Osteoblast (primary cell): ENCODE measurements at places on chromosomes 12 and 14. TPM values are rescaled to one million over a fixed set of nuclear protein-coding genes. Genes with fewer than 3 reads are reported as not detected.

TAS2R20 gene
- 5.3 and 5.4 TPM in 2 replicates for total RNA-seq

- peak; percentile 74 for DNase-seq
Measured at GRCh38 chr14:99724939-99725773, 41.1 kb downstream of the CYP46A1 start.

KCNK13 gene
- total RNA-seq = not detected in 2 replicates

GPD1 gene
- total RNA-seq = under 0.01 TPM in 1 of 2 replicates, not detected in the other

- DNase-seq = no peak
Measured at GRCh38 chr12:76880519-76881023, 1.8 kb upstream of the CSRP2 start.

GRCh38 chr12:111108726-111109125 is 188.3 kb upstream of the MYL2 start:
- no peak for DNase-seq

GRCh38 chr12:67732857-67733256 is 84.3 kb downstream of the DYRK2 start:
- no peak for DNase-seq

DNA sequence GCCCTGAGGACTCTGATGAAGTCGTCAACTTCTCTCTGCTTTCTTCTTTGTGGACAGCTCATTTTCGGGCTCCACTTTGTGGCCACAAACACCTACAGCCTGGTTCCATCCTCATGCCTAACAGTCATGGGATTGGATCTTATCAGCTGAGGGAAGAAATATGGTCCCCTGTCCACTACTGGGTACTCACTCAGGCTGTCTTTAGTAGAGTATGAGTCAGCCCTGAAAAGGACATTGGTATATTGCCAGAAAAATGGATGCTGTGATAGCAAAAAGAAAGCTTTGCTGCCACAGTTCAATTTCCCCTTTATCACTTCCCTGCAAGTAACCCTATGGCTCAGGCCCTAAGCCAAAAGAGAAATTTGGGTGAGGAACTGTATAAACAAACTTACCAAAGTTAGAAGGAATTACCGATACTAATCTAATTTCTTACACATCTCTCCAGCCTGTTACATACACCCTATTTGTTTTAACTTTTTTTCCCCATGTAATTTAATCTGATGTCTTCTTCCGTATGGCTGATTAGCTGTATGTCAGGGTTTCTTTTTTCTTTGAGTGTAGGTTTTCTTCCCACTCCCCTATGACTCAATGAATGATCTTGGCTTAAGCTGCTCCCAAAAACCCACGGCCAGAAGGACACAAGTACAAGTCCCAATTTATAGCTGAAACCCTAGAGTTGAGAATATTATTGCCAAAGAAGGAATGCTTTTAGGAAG is 29.1 kb downstream of the MTHFD1 start:
- DNase-seq = peak; percentile 88

DNA sequence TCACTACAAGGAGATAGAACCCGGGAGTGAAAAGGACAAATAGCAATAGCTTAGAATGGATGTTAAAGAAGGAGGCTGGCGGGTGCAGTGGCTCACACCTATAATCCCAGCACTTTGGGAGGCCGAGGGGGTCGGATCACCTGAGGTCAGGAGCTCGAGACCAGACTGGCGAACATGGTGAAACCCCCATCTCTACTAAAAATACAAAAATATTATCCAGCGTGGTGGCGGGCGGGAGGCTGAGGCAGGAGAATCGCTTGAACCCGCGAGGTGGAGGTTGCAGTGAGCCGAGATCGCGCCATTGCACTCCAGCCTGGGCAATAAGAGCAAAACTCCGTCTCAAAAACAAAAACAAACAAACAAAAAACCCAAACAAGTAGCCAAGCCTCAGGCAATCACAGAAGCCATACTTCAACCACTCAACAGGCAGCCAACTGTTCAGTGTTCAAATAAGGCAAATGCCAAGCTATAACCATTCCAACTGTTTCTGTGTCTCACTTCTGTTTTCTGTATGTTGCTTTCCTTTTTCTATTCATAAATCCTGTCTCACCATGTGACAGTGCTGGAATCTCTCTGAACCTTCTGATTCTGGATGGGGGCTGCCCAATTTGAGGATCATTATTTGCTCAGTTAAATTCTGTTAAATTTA is 3.9 kb upstream of the SPTLC2 start:
- no peak for DNase-seq

ARHGAP5 gene
- 85.7 and 88.7 TPM in 2 replicates for total RNA-seq

DNA sequence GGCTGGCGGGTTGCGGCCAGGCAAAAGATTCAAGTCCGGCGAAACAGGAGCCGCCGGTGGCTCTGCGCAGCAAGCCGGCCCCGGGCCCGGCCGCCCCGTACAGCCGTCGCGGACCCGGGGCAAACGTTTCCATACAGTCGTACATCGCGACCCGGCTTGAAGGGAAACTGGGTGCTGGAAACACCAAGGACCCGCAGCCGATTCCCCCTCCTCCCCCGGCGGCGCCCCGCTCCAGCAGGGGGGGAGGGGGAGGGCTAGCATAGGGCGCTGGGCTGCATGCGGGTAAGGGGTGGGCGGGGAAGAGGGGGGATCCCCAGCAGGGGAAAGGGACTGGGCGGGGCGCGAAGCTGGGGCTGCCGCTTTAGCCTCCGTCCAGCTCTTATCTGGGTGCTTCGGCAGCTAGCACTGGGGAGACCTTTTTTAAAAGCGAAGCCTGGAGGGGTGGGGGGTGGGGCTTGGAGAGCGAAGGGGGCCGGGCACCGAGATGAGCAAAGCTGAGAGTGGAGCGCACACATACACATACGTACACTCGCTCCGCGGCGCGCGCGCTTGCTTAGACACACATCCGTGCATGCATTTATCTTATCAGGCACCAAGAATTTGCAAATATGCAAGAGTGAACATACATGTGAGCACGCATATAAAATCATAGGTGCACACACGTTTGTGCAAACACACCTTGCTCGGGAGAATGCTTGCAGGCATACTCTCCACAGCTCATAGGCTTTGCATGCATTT is 11.9 kb downstream of the RARG start:
- DNase-seq = peak; percentile 98

DNA sequence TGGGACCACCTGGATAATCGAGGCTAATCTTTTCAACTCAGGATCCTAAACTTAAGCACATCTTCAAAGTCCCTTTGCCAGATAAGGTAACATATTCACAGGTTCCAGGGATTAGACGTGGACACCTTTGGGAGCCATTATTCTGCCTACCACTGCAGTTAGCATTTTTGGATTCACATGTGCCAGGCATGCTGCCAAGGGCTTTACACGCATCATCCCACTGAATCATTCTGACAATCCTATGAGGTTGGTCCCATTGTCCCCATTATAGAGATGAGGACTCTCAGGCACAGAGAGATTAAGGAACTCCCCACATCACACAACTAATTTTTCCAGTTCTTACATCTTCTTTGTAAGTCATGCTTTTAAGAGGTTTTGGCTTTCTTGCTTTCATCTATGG is 34.5 kb downstream of the RTN1 start:
- no peak for DNase-seq

DNA sequence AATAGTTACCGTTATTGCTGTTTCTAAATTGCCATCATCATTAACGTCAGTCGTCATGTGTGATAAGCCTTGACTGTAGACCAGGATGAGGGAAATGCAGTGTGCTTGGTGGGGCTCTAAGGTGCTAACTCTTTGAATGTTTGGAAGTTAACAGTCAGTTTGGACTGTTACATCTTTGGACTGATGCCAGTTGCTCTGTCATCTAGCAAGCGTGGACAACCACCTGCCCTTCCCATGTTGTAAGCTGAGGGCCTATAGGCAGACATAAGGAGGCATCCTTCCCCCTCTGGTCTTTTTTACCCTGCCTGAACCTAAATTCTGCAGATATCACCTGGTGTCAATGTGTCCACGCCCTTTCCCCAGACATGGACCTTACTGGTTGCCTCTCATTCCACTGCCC is 94.4 kb downstream of the PPP2R5C start:
- DNase-seq = no peak

GRCh38 chr12:6765634-6766581 is at the start of gene PTMS:
TSS of gene PTMS (plus strand) at chr12:6766363. CDS start at chr12:6766706, 343 bp downstream.
- DNase-seq = peak; percentile 98

DLK1 gene
- not detected in 2 replicates for total RNA-seq

DNA sequence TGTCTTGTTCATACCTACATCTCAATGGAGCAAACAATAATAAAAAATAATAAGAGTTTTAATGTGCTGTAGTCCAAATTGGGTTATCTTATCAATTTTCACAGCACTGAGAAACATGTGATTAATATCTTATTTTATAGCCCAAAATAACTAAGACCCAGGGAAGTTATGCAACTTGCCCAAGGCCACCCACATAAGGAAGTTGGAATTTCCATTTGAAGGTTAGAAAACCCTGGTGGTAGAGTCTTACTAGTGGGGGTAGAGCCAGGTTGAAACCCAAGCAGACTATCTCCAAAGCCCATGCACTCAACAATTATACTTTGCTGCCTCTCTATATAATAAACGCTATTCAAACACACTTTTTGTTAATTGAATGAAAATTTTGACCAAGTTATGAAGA is 270.0 kb upstream of the CAND1 start:
- no peak for DNase-seq

TAS2R43 gene
- total RNA-seq = 5.0 TPM in 1 of 2 replicates, not detected in the other

DNA sequence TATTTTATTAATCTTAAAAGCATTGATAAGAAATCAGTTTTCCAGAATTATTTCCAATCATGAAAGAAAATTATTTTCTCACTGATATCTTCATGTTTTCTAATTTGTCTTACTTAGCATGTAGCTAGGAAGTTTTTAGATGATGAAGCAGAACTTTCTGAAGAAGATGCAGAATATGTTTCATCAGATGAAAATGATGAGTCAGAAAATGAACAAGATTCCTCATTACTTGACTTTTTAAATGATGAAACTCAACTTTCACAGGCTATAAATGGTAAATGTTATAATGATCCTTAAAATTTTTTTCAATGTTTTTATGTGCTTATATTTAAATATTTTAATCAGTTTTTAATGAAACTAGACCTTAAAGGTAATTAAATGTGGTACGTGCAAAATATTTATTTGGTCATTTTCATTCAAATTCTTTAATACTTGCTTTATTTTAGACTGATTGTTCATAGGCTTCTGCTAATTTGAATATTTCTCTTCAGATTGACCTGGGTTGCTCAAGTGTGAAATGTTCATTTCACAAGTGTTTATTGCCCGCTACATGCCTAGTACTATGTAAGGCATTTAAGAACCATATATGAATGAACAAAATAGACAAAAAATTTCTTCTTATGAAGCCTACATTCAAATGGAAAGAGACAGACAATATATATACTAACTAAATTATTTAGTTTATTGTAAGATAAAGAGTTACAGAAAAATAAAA is 49.5 kb downstream of the FANCM start:
- no peak for DNase-seq

DNA sequence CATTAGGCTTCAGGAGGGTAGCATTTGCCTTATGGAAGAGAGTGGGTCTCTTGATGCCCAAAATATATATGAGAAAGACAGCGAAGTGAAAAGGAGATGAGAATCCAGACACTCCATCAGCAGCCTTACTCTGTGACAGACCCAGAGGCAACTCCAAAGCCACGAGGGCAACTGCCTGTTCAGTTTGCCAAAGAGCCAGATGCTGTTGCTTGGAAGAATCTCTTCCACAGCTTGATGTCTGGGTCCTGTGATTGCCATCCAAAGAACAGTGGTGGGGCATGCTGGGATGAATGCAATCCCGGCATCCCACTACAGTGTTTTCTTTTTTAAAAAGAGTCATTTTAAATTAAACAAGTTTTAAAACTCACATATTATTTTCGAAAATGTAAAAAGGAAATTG is 10.9 kb upstream of the OTX2 start:
- no peak for DNase-seq

LALBA gene
- not detected in 2 replicates for total RNA-seq

DNA sequence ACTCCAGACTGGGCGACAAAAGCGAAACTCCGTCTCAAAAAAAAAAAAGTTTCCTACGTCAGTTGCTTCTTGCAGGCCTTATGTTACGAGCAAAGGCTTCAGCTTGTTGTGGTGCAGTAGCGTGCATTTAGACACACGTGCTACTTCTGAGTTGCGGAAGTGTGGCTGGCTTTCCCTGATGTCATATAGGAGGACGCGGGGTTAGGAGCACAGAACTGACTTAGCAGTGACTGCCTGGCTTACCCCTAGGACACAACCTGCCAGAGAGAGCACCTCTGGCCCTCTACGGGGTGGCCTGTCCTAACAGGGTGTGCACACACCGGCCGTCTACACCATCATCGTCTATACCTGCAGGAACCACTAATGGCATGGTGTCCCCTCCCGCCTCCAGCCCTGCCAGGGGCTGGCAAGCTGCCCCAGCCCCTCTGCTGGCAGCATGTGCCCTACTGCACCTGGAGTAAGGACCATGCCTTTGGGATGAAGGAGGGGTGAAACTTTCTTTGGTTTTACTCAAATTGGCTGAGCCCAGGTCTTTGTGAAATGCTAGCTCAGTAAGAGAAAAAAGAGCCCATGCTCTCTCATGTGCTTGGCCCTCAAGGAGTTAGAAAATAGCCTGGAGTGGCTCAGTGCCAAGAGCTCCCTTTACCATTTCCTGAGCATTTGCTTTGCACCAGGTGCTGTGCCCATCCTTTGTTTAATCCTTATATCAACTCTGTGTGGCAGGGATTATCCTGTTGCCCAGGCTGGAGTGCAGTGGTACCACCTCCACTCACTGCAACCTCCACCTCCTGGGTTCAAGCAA is 1.7 kb upstream of the GPR68 start:
- DNase-seq = no peak

OR4K2 gene
- not detected in 2 replicates for total RNA-seq

DNA sequence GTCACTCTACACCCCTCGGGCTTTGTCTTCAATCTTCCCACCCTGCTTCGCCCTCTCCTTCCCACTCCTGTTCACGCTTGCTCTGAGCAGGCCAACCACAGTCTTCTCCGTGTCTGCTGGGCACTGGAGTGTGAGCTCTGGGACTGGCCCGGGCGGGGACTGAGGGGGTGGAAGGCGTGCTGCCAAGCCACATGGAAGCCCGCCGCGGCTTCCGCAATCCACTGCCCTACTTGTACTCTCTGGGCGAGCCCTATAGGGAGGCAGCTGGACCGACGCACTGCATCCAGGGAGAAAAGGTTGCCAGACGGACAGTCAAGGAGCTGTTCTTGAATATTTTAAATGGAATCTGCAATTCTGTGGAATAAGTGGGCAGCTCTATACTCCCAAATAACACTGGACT is 24.8 kb downstream of the GOLGA3 start:
- DNase-seq = peak; percentile 99

GRCh38 chr12:60148831-60149230 is 553.0 kb downstream of the SLC16A7 start:
- no peak for DNase-seq

BRMS1L gene
- total RNA-seq = 3.6 and 5.0 TPM in 2 replicates

- no peak for DNase-seq
Measured at GRCh38 chr14:90892970-90893369, 76.7 kb upstream of the TTC7B start.

SERPINA6 gene
- not detected in 2 replicates for total RNA-seq

- DNase-seq = peak; percentile 87
Measured at GRCh38 chr12:95336387-95337067, 118.9 kb downstream of the VEZT start.

- DNase-seq = no peak
Measured at GRCh38 chr12:106910202-106910601, 45.5 kb upstream of the TMEM263 start.

GRCh38 chr14:71905031-71905430 is 27.2 kb upstream of the RGS6 start:
- no peak for DNase-seq

KRT5 gene
- total RNA-seq = 0.36 TPM in 1 of 2 replicates, not detected in the other

GRCh38 chr14:63670692-63671091 is 29.0 kb upstream of the WDR89 start:
- DNase-seq = no peak

- DNase-seq = no peak
Measured at GRCh38 chr14:89262041-89262440, 155.0 kb downstream of the FOXN3 start.

ANHX gene
- total RNA-seq = not detected in 2 replicates
